Right atrium auricular region (tissue), 2 donors: ENCODE measurements at places on chromosomes 12 and 14. TPM values are rescaled to one million over a fixed set of nuclear protein-coding genes. Genes with fewer than 3 reads are reported as not detected.
A peak's percentile ranks its signal among the peaks of the same experiment; 100 is the strongest.

DNA sequence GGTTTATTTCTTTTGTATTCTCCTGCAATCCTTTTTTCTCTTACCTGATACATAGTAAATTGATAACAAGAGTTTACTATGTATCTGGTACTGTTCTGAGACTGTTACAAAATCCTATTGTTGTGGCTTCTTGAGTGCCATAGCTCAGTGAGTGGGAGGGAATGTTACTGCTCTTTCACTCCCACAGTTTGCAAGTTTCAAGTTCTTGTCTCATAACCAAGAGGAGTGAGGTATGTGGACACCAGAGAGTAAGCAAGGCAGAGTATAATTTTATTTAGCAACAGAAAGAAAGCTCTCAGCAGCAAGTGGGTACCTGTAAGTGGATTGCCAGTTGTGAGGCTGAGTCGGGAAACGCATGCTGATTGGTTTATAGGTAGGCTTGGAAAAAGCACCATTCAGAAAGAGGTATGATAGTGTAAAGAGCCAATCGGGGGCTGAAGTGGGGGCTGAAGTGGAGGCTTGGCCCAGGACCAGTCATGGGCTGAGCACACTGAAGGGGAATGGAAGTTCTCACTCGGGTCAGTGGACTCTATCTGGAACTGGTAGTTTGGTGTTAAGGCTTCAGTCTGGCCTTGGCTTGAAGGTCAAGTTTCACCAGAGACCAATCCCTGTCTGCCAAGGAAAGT, 850.8 kb downstream of the TMTC2 start:
- H3K4me3 ChIP-seq, result no peak overlapping the region
- H3K36me3 ChIP-seq, result no peaks in the 10 kb centered on the region
- no peaks in the 10 kb centered on the region for H3K4me1 ChIP-seq
- DNase-seq, result no peak

DNA sequence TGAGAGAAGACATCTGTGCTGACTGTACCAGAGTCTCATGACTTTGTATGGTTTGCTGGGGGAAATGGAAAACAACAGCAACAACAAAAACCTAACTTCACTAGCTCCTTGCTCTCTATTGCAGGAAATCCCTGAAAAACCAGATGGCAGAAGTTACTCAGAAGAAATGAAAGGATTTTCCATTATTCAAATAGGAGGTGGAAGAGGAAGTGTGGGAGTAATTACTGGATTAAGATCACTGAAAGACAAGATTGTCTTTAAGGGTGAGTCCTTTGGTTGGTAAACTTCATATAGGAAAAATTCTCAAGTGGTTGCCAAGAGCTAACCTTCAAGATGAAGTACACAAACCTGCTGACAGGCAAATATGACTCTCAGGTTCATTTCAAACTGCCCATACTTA, 391.9 kb upstream of the ATP2B1 start:
- no peak overlapping the region for H3K4me3 ChIP-seq
- no peak overlapping the region for H3K27ac ChIP-seq
- no peak for DNase-seq
- H3K36me3 ChIP-seq, result no peaks in the 10 kb centered on the region
- no peaks in the 10 kb centered on the region for H3K4me1 ChIP-seq

GRCh38 chr12:71896205-71896882, 42.3 kb upstream of the TPH2 start:
- H3K27me3 ChIP-seq, result no peaks in the 10 kb centered on the region
- H3K4me3 ChIP-seq, result no peak overlapping the region
- no peak for DNase-seq

GRCh38 chr12:91870872-91871707, 274.6 kb downstream of the BTG1 start:
- no peak for DNase-seq
- H3K27ac ChIP-seq, result no peak overlapping the region
- H3K4me3 ChIP-seq, result no peak overlapping the region
- no peaks in the 10 kb centered on the region for H3K4me1 ChIP-seq
- H3K27me3 ChIP-seq, result no peaks in the 10 kb centered on the region

DNA sequence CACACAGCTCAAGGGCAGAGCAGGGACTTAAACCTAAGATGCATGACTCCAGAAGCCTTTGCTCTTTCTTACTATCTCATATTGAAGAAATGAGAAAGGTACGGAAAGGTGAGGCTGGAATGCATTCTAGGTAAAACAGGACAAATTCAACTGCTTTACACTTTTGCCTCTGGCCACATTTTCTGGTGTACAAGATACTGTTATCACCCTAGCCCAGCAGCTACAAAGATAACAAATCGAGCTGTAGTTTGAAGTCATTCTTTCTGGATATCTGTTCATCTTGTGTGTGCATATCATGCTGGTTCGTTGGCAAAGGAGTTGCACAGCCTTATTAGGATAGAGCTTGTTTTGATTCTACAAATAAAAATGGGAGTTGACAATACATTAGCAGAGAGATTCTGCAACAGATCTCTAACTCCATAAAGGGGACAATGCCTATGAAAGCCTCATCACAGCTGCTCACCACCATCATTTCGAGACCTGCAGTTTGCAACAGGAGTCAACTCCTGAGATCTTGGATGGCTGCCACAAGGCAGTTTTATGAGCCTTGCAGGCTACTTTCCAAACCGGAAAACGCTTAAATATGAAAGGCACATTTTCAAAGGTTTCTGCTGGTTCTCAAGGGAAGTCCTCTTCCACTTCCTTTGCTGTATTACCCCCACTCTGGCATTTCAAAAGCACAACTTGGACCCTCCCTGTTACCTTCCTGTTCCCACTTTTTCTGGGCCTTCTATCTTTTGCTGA, 64.9 kb downstream of the STXBP6 start:
- peaks cover 4% of the 10 kb centered on the region for H3K36me3 ChIP-seq
- H3K4me3 ChIP-seq, result no peak overlapping the region
- peaks cover 22% of the 10 kb centered on the region for H3K4me1 ChIP-seq
- no peak for DNase-seq
- no peak overlapping the region for H3K27ac ChIP-seq

- no peak overlapping the region for H3K27ac ChIP-seq
- no peak for DNase-seq
- no peaks in the 10 kb centered on the region for H3K27me3 ChIP-seq
- no peak overlapping the region for H3K4me3 ChIP-seq
- H3K36me3 ChIP-seq, result no peaks in the 10 kb centered on the region
Measured at GRCh38 chr12:125149160-125150108, 84.2 kb downstream of the AACS start.

- no peaks in the 10 kb centered on the region for H3K4me1 ChIP-seq
- H3K27ac ChIP-seq, result no peak overlapping the region
- H3K27me3 ChIP-seq, result no peaks in the 10 kb centered on the region
- H3K4me3 ChIP-seq, result no peak overlapping the region
- no peak for DNase-seq
- no peaks in the 10 kb centered on the region for H3K36me3 ChIP-seq
Measured at GRCh38 chr12:46131732-46132469, 136.9 kb downstream of the SLC38A1 start.

DNA sequence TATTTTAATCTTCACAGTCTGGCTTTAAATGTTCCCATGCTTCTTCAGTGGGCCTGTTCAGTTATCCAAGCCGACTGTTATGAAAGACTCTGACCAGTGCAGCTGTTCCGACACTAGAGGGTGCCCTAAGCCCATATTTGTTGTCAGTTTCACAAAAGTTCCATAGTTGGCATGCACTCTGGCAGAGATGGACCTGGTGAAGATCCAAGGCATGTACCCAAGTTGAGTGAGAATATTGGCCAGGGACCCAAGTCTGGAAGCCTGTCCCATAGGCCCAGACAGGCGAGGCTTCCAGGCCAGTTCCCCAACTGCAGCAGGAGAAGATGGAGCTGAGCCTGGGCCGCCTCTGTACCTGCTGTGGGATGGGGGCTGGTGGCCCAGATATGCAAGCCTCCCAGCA, 27.4 kb upstream of the GUCY2C start:
- H3K27me3 ChIP-seq, result no peaks in the 10 kb centered on the region
- no peaks in the 10 kb centered on the region for H3K36me3 ChIP-seq
- peak; percentile 64 for DNase-seq
- H3K4me1 ChIP-seq, result no peaks in the 10 kb centered on the region
- H3K4me3 ChIP-seq, result no peak overlapping the region

DNA sequence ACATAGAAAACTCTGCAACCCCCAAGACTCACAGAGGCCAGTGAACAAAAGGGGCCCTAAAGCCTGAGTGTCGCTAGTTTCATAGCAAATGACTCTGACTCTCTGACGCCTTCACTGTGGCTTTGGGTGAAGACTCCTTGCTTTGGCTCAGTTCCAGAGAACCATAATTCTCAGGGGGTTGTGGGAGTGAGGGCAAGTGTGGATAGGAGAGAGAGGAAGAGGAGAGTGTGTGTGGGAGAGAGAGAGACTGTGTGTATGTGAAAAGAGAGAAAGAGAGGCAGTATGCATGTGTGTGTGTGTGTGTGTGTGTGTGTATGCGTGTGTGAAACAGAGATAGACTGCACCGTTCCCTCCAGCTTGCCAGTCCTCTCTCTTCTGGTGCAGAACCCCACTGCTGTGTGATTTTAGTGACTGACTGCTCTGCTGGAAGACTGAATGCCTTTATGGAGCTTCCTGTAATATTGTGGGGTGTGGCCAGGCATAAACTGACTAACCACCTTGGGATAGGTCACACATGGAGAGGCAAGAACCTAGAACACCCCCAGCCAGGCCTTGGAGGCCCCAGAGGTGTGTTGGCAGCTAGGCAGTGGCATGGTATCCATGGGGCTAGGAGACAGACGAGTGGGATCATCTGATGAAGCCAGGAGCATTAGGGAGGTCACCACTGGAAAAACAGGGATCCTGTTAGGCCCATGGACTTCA, 45.9 kb upstream of the STXBP6 start:
- no peaks in the 10 kb centered on the region for H3K4me1 ChIP-seq
- H3K27me3 ChIP-seq, result no peaks in the 10 kb centered on the region
- H3K4me3 ChIP-seq, result no peak overlapping the region
- H3K27ac ChIP-seq, result no peak overlapping the region
- no peak for DNase-seq

DNA sequence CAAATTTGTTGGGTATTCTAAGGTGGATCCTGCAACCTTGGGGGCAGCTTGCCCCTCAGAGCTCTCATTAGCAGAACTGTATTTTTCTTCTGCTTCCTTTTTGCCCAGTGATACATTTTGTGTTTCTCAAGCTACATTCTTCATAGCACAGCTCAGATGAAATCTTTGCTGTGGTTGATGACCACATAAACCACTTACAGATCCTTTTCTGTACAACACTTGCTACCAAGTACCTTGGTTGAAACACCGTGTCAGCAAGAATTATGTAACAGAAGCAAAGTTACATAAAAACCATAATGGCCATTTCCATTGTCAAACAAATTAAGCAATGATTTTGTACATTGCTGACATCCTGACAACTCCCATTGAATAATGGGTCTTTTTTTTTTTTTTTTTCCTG, 9.7 kb upstream of the PLBD1 start:
- no peaks in the 10 kb centered on the region for H3K36me3 ChIP-seq
- no peak overlapping the region for H3K4me3 ChIP-seq
- no peaks in the 10 kb centered on the region for H3K4me1 ChIP-seq
- no peaks in the 10 kb centered on the region for H3K27me3 ChIP-seq
- H3K27ac ChIP-seq, result no peak overlapping the region
- no peak for DNase-seq

DNA sequence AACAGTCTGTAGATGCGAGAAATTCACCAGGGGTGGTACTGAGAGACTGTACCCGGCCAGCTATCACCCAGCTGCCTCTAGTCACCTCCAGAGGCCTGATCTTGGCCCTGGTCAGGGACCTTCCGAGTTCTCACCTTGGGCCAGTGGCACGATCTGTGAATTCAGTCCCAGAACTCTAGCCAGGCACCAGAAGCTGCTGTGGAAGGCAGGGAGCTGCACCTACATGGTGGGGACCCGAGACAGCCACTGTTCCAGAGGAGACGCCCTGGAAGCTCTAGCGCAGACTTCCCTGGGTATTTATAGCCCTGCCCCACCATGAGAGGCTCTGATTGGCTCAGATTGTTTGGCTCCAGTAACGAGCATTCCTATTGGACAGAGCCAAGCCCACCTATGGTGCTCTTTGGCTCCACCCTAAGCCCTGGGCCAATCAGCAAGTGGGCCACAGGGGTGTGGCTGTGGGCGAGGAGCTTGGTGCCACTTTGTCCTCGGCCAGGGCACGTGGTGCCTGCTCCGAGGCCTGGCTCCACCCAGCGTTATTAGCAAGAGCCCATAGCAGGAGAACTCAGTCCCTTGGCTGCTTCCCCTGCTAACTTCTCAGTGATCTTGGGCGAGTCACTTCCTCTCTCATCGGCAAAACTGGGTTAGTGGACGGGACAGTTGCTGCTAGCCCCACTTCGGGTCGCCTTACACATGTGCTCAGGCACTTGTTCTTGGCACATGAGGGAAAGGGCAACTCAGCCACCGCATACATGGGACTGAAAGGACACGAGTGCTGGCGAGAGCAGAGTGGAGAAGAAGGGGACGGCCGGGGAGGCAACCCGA, 89.0 kb upstream of the BCL11B start:
- H3K4me1 ChIP-seq, result no peaks in the 10 kb centered on the region
- no peak overlapping the region for H3K27ac ChIP-seq
- no peak for DNase-seq
- H3K36me3 ChIP-seq, result no peaks in the 10 kb centered on the region
- H3K27me3 ChIP-seq, result no peaks in the 10 kb centered on the region

DNA sequence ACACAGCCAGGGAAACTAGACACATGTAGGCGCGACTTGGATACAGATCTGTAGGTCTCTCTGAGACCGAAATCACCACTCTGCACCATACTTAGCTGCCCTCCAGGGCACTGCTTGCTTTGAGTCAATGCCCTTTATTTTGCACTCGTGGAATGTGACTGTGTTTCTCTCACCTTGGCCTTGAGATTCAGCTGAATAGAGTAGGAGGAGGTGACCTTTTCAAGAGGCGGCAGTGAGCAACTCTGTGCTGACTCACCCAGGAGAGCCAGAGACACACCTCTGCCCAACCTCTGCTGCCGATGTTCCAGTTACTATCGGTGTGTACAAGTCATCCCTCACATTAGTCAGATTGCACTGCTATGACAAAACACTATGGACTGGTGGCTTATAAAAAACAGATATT, 583.4 kb downstream of the VRK1 start:
- no peaks in the 10 kb centered on the region for H3K36me3 ChIP-seq
- no peak overlapping the region for H3K4me3 ChIP-seq
- H3K4me1 ChIP-seq, result no peaks in the 10 kb centered on the region
- no peak overlapping the region for H3K27ac ChIP-seq
- DNase-seq, result no peak
- H3K27me3 ChIP-seq, result no peaks in the 10 kb centered on the region

DNA sequence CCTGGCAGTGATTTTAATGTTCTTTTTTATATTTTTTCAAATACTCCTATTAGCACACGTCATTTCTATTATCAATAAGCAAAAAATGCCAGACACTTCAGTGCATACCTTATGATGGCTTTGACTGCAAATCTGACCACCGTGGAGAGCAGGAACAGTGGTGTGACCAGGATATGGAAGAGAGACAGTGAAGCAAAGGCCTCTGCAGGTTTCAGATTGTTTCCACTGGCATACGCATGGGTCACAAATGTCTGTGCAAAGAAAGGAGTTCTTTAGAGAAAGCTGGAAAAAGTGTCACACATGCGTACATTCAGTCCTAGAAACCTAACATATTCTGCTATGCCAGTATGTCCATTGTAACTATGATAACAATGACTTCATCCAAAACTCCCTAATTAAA, 47.3 kb downstream of the ABCC9 start:
- H3K36me3 ChIP-seq, result no peaks in the 10 kb centered on the region
- H3K4me1 ChIP-seq, result peaks cover 15% of the 10 kb centered on the region
- no peaks in the 10 kb centered on the region for H3K27me3 ChIP-seq
- H3K27ac ChIP-seq, result no peak overlapping the region
- no peak overlapping the region for H3K4me3 ChIP-seq

GRCh38 chr12:52367876-52368275, 595 bp upstream of the KRT85 start:
- H3K27ac ChIP-seq, result no peak overlapping the region
- H3K4me3 ChIP-seq, result no peak overlapping the region

Gene P2RX7
- total RNA-seq, result 1.3 TPM

Gene CLEC1B
- not detected for total RNA-seq

Gene SNRPF
- total RNA-seq, result 3.4 TPM

Gene MUCL1
- not detected for total RNA-seq

Gene CACNA1C
- total RNA-seq, result 83.1 TPM

Gene TAS2R42
- not detected for total RNA-seq

Gene KRT80
- 0.30 TPM for total RNA-seq
